ENCODE measurements at places on chromosomes 13 and 19. TPM values are rescaled to one million over a fixed set of nuclear protein-coding genes. Genes with fewer than 3 reads are reported as not detected.
A peak's percentile ranks its signal among the peaks of the same experiment; 100 is the strongest.

The SERP2 gene
- 3.8 TPM for total RNA-seq

The TLE6 gene
- total RNA-seq: 0.45 TPM

The CYP4F2 gene
- total RNA-seq: not detected

The PCDH8 gene
- not detected for total RNA-seq

The SIGLEC10 gene
- total RNA-seq: 0.28 TPM

The WDR18 gene
- total RNA-seq: 57.8 TPM

The ZSCAN1 gene
- not detected for total RNA-seq

The WDR88 gene
- total RNA-seq: not detected

The FCAR gene
- not detected for total RNA-seq

DNA sequence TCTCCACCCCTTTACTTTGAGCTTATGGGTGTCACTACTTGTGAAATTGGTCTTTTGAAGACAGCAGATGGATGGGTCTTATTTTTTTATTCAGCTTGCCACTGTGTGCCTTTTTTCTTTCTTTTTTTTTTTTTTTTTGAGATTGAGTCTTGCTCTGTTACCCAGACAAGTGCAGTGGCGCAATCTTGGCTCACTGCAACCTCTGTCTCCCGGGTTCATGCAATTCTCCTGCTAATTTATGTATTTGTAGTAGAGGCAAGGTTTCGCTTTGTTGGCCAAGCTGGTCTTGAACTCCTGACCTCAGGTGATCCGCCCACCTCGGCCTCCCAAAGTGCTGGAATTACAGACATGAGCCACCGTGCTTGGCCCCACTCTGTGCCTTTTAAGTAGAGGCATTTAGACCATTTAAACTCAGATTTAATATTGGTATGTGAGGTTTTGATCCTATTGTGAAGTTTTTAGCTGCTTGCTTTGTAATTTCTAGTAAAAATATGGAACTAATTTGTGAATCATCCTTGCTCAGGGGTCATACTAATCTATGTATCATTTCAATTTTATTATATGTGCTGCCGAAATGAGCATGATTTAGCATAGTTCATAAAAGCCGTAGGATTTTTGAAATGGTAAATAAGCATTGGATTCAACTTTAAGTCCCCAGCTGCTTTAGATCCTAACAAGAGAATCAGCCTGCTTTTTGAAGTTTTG lies 584.5 kb downstream of the SLITRK1 start:
- H3K27ac ChIP-seq: no peak overlapping the region
- no peaks in the 10 kb centered on the region for H3K4me1 ChIP-seq
- no peaks in the 10 kb centered on the region for H3K36me3 ChIP-seq
- no peak overlapping the region for H3K4me3 ChIP-seq

DNA sequence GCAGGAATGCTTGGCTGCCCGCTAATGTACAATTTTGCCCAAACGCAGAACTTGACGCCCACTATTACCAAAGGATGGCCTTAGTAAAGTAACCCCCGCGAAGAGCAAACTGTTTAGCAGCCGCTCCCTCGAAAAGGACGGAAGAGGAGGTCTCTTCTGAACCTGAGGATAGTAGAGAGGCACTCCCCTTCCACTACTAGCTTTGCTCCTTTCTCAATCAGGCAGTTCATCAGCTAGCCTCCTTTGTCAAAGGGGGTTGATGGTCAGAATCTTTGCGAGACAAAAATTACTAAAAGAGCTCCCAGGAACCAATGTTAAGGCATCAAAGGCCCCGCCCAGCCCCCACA lies 534 bp downstream of the CAB39L start:
- peak overlapping the region; percentile 93 for H3K4me3 ChIP-seq
- peaks cover 29% of the 10 kb centered on the region for H3K4me1 ChIP-seq

GRCh38 chr19:43489310-43489709 lies 15.2 kb downstream of the PHLDB3 start:
- no peaks in the 10 kb centered on the region for H3K36me3 ChIP-seq
- no peak overlapping the region for H3K27ac ChIP-seq
- H3K4me3 ChIP-seq: no peak overlapping the region
- H3K27me3 ChIP-seq: no peaks in the 10 kb centered on the region
- DNase-seq: no peak

DNA sequence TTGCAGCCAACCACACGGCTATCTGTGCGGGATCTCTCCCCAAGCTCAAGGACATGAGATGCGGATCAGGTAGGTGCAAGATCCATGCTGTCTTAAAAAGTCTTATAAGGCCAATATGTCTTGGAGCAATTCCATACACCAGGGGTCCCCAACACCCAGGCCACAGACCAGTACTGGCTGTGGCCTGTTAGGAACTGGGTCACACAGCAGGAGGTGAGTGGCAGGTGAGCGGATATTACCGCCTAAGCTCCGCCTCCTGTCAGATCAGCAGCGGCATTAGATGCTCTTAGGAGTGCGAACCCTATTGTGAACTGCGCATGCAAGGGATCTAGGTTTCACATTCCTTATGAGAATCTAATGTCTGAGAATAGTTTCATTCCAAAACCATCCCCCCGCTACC lies 68.8 kb upstream of the ZNF599 start:
- H3K4me1 ChIP-seq: no peaks in the 10 kb centered on the region
- H3K27ac ChIP-seq: no peak overlapping the region
- no peak for DNase-seq

GRCh38 chr13:20403826-20404225 lies 121.8 kb downstream of the CRYL1 start:
- no peaks in the 10 kb centered on the region for H3K36me3 ChIP-seq
- H3K27me3 ChIP-seq: peaks cover 3% of the 10 kb centered on the region
- no peak for DNase-seq
- H3K4me1 ChIP-seq: no peaks in the 10 kb centered on the region

GRCh38 chr19:9566729-9567128 lies 17.6 kb downstream of the ZNF121 start:
- no peak overlapping the region for H3K27ac ChIP-seq
- no peak overlapping the region for H3K4me3 ChIP-seq
- no peaks in the 10 kb centered on the region for H3K4me1 ChIP-seq
- peaks cover 73% of the 10 kb centered on the region for H3K36me3 ChIP-seq

GRCh38 chr19:11530432-11530831 lies 1.5 kb upstream of the ECSIT start:
- no peaks in the 10 kb centered on the region for H3K27me3 ChIP-seq
- no peak for DNase-seq
- no peaks in the 10 kb centered on the region for H3K36me3 ChIP-seq
- no peak overlapping the region for H3K27ac ChIP-seq
- H3K4me1 ChIP-seq: peaks cover 28% of the 10 kb centered on the region

- no peaks in the 10 kb centered on the region for H3K36me3 ChIP-seq
- H3K4me3 ChIP-seq: no peak overlapping the region
- peaks cover 3% of the 10 kb centered on the region for H3K4me1 ChIP-seq
- H3K27ac ChIP-seq: no peak overlapping the region
- DNase-seq: no peak
Observed at GRCh38 chr19:17598953-17599352, 43.5 kb downstream of the COLGALT1 start.

DNA sequence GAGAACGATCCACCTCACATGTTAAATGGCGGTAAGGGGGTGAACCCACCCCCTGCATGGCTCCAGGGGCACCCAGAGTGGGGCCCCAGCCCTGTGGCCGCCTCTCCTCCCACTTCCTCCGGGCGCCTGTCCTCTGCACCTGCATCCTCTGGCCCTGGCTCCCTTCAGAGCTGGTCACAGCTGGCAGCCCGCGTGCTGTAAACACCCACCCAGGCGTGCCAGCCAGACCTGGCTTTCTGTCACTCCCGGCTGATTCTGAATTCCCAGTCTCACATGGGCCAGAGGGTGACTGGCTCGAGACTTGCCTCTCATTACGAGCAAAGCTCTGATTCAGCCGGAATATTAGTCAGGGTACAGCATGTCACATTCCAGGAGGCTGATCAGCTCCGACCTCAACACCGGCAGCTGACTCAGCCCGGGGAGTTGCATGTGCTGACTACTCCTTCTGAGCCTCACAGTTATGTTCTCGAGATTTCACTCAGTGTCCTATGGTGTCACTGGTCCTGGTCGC lies 75.1 kb downstream of the GNG7 start:
- H3K4me1 ChIP-seq: peaks cover 66% of the 10 kb centered on the region
- H3K27me3 ChIP-seq: no peaks in the 10 kb centered on the region

- no peak for DNase-seq
- no peaks in the 10 kb centered on the region for H3K36me3 ChIP-seq
- no peaks in the 10 kb centered on the region for H3K4me1 ChIP-seq
- no peak overlapping the region for H3K4me3 ChIP-seq
- H3K27me3 ChIP-seq: peaks cover 3% of the 10 kb centered on the region
Observed at GRCh38 chr13:101492251-101492910, 39.9 kb downstream of the ITGBL1 start.

- H3K27ac ChIP-seq: no peak overlapping the region
- H3K4me3 ChIP-seq: no peak overlapping the region
- DNase-seq: no peak
- no peaks in the 10 kb centered on the region for H3K4me1 ChIP-seq
- no peaks in the 10 kb centered on the region for H3K27me3 ChIP-seq
Observed at GRCh38 chr19:56740501-56740900, 68.9 kb upstream of the ZNF835 start.

- peak overlapping the region; percentile 70 for H3K27ac ChIP-seq
- DNase-seq: no peak
- H3K4me3 ChIP-seq: no peak overlapping the region
- H3K4me1 ChIP-seq: peaks cover 23% of the 10 kb centered on the region
Observed at GRCh38 chr13:40191186-40191980, 475.1 kb downstream of the FOXO1 start.

GRCh38 chr13:59478908-59479307 lies 684.8 kb downstream of the DIAPH3 start:
- no peak overlapping the region for H3K4me3 ChIP-seq
- DNase-seq: no peak
- H3K27ac ChIP-seq: no peak overlapping the region
- H3K4me1 ChIP-seq: no peaks in the 10 kb centered on the region
- H3K36me3 ChIP-seq: no peaks in the 10 kb centered on the region

GRCh38 chr13:53204598-53204997 lies 176.0 kb downstream of the OLFM4 start:
- no peaks in the 10 kb centered on the region for H3K4me1 ChIP-seq
- H3K27ac ChIP-seq: no peak overlapping the region
- no peak for DNase-seq
- peaks cover 12% of the 10 kb centered on the region for H3K27me3 ChIP-seq
- H3K4me3 ChIP-seq: no peak overlapping the region

- DNase-seq: no peak
- peaks cover 18% of the 10 kb centered on the region for H3K27me3 ChIP-seq
- H3K36me3 ChIP-seq: no peaks in the 10 kb centered on the region
- H3K4me1 ChIP-seq: peaks cover 11% of the 10 kb centered on the region
- no peak within 1 kb of the TSS for H3K4me3 ChIP-seq
Observed at GRCh38 chr19:1000095-1000494, at the start of gene GRIN3B. TSS of gene GRIN3B (plus strand) at chr19:1000419. CDS start at chr19:1000438, 19 bp downstream.

DNA sequence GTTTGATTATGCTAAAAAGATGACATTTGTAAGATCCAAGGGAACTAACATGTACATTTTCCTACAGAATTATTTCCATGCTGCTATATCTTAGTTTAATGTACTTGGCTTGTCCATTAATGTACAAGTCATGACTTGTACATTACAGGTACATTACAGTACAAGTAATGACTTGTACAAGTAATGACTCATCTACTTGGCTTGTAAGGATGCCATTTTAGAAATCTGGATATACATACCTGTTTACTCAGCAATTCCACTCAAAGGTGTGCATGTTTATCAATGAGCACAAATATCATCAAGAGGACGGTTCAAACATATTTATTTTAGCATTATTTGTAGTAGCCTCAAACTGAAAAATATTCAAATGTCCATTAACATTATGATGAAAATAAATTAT lies 87.0 kb upstream of the TRPC4 start:
- no peaks in the 10 kb centered on the region for H3K4me1 ChIP-seq
- no peaks in the 10 kb centered on the region for H3K27me3 ChIP-seq
- H3K4me3 ChIP-seq: no peak overlapping the region
- DNase-seq: no peak
- no peaks in the 10 kb centered on the region for H3K36me3 ChIP-seq
